Effector memory CD4-positive, alpha-beta T cell (primary cell): ENCODE measurements at places on chromosomes 1 and 21.

- DNase-seq, result no peak
Observed at GRCh38 chr21:31555741-31556191, 103.7 kb upstream of the SOD1 start.

DNA sequence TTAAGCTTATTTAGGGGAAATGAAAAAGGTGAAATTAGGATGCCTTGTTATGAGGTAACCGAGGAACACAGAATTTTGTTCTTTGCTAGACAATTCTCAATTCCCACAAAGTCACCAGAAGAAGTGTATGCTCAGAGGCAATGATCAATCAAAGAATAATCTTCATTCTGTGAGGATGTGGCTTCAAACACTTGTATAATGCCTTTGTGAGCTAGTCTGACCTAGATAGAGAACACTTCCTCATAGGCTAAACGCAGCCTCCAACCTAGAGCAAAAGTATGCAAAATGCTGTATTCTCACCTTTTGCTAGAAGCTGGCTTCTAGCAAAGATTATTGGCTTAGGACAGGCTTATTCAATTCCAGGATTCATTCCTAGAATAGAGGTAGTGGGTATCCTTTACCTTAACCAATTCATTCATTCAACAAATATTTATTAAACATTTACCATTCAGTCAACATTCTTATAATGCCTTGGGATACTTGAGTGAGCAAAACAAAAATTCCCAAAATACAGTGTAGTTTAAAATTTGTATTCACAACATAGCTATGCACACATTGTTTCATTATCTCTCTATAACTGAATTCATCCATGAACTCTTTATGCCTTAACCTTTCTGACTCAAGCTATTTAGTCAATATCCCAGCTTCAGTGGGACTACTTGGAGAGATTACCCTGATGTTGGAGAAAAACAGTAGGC, 530.2 kb downstream of the PTPRC start:
- no peak for DNase-seq

DNA sequence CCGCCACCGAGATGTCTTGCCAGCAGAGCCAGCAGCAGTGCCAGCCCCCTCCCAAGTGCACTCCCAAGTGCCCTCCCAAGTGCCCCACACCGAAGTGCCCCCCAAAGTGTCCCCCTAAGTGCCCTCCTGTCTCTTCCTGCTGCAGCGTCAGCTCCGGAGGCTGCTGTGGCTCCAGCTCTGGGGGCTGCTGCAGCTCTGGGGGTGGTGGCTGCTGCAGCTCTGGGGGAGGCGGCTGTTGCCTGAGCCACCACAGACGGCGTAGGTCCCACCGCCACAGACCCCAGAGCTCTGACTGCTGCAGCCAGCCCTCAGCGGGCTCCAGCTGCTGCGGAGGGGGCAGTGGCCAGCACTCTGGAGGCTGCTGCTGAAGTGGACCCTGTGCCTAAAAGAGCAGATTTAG, 1.4 kb downstream of the LCE1F start:
- DNase-seq, result no peak

DNA sequence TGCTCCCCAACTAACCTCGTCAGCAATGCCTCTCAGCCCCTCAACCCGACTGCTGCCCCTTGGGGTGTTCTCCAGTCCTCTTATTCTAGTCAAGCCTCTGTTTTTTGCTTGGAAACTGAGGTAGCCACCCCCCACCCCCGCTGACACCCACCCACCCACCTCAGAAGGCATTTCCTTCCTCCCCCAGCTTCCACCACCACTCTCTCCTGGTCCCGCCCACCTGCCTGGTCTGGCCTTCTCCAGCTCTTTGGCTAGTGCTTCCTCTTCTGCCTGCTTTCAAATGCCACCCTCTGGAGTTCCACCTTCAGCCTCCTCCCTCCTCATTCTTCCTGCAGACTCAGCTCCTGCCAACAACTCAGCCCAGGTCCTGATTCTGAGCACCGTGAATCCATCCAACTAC, 35.3 kb downstream of the OLFML2B start:
- DNase-seq, result no peak

GRCh38 chr1:242011894-242012660, 13.2 kb upstream of the MAP1LC3C start:
- DNase-seq, result no peak

GRCh38 chr1:113874012-113874879, 2.7 kb upstream of the PTPN22 start:
- DNase-seq, result no peak

DNA sequence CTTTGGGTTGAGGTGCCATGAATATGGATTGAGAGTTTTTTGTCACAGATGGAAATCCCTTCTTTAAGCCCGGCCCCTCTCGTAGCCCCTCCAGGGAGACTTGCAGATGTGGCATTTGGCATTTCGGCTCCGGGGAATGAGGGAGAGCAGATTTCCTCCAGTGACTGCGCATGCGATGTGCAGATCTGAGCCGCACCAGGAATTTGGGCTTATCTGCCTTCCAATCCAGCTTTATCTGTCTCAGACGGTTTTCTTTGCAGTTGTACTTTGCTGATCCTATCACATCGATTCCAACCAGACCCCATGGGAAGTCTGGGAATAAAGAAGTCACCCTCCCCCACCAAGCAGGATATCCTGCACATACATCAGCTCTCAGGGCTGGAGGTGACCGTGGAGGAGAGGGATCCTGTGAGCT, 11.7 kb downstream of the KIF26B start:
- DNase-seq, result no peak

DNA sequence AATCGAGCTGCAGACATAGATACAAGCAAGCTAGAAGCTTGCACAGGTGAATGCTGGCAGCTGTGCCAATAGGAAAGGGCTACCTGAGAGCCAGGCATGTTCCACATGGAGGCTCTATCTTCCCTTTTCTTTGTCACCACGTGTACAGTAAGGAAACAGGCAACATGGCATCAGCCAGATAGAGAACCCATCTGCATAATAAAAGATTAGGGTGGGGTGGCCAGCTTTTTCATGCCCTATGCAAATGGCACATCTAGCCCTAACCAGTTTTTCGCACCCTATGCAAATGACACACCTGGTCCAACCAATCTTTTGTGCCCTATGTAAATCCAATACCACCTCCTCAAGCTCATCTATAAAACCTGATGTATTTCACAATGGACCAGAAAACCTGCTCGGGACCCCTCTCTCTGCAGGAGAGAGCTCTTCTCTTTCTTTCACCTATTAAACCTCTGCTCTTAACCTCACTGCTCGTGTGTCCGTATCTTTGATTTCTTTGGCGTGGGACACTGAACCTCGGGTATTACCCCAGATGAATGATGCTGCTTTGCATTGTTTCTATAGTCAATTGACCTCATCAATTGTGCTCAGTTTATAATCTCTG, 93.9 kb downstream of the SLC30A10 start:
- no peak for DNase-seq

DNA sequence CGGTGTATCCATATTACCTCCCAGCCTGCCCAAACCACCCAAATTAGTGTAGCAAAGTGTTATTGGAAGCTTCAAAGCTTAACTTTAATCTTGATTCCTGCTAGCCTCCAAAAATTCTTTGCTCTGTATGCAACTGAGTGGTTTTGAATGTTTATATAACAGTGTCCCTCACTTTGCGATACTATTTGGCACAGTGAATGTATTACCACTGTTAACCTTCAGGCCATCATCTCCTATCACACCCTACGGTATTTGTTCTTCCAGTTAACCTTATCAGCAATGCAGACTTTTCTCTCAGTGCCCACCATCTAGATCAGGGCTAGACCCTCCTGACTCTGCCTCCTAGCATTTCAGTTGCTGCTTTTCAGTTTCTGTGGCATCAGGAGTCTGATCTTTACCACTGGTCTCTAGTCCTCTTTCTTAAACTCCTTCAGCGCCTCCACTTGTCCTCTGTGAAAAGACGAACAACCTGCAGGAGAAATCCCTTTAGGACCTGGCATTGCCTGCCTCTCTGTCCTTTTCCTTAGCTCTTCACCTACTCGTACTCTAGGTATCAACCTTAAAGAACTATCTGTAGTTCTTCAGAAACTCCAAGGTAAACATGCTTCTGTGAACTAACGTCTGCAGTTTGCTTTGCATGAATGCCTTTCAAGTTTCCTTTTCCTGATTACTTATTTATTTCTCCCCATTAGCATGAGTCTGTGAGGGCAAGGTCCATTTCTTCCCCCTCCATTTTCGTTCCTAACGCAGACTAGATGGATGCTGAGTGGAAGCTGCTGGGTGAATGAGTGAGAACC, 71.7 kb downstream of the SNX7 start:
- no peak for DNase-seq

DNA sequence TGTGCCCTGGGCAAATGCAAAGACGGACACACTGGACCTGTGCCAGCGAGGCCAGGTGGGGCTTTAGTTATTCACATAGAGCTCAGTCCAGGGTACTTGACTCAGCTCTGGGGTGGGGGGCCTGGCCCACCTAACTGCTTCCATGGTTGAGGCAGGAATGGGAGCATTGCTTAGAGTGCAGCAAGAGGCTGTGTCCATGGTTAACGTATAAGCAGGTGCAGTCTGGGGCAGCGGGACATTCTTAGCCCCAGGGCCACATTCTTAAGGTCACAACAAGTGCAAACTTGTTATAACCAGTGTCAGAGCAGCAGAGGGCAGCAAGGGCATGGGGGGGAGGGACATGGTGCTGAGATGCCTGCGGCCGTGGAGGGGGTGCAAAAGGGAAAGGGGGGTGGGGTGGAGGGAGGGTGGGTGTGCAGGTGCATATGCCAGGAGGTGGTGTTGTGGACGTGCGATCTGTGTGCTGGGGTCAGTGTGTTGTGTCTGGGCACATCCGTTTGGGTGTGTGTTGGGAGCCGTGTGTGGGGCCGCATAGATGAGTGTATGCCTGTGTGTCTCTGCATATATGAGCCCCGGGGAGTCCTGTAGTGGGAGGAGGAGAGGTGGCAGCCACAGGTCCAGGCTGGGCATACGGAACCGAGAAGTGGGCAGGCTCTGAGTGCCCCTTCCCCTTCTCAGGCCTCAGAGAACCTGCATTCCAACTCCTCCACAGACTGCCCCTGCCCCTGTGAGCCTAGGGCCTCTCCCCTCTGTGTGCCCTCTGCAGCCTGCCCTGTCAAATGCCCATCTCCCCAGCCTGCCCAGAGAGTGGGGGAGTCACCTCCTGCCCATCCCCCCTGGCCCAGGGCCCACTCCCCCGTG, 8.4 kb downstream of the KCNJ10 start:
- no peak for DNase-seq

GRCh38 chr1:193438771-193439170, 252.4 kb upstream of the B3GALT2 start:
- DNase-seq, result no peak

DNA sequence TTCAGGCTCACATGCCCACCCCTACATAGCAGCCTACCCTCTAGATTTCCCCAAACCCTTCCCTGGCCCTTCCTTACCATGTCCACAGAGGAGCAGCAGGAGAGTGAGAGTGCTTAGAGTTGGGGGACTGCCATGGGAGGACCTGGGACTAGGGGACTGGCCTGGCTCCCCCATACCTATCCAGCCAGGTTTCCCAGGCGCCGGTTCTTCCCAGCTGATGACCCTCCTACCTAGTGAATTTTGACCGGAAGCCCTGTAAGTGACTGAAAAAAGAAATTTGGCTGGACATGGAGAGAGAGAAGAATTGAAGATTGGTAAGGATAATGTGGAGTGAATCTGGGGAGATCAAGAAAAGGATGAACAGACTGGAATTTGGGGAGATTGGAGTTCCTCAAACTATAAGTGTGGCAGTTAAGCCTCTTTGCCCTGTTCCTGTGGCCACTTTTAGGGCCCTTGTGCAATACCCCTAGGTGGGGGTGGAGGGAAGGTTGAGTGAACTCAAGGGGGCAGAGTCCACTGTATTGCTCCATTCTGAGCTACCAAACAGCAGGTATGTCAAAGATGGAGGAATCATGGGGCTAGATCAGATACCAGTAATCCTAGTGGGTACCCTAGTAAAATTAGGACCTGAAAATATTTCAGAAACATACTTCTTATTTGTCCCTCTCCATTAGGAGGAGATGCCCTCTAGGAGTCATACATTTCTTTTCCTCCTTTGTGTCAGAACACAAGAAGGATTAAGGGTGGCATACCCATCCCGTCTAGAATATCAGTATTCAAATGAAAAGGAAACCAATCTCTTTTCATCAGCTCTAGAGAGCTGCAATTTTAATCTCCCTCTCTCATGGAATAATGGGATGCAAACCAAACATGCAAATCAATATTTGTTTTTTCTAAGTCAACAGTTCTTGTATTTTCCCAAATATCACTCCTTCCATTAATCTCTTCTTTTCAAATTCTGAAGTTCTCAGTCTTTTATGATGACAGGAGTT, 1.2 kb downstream of the HJV start:
- DNase-seq, result no peak

GRCh38 chr1:155321639-155322503, 1.2 kb downstream of the RUSC1 start:
- no peak for DNase-seq

DNA sequence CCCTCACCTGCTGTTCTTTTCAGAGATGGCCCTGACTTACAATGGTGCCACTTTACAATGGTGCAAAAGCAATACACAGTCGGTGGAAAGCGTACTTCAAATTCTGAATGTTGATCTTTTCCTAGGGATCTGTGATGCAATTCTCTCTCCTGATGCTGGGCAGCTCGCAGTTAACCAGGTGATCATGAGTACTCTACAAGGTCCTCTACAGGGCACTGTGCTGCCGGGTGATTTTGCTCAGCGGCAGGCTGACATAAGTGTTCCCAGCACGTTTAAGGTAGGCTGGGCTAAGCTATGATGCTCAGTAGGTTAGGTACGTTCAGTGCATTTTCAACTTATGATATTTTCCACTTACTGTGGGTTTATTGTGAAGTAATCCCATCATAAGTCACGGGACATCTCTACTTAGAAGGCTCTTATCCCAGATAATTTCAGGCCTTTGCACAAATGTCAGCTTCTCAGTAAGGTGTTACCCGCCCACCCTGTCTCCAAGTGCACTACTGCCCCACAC, 126.5 kb downstream of the KCNN3 start:
- DNase-seq, result no peak
